Stimulated activated CD4-positive, alpha-beta T cell treated with anti-CD3 and anti-CD28 coated beads, Interleukin-1b, Interleukin-23, amount 100 ng/mL, for 1 hour (primary cell): ENCODE measurements at places on chromosomes 2 and 18.
A peak's percentile ranks its signal among the peaks of the same experiment; 100 is the strongest.

- DNase-seq, result no peak
Measured at GRCh38 chr2:226048611-226049010, 649.1 kb downstream of the NYAP2 start.

- DNase-seq, result no peak
Measured at GRCh38 chr2:23297112-23297511, 87.9 kb upstream of the KLHL29 start.

- no peak for DNase-seq
Measured at GRCh38 chr2:10530607-10531239, 82.6 kb upstream of the ODC1 start.

- DNase-seq, result no peak
Measured at GRCh38 chr2:120376101-120376500, 30.2 kb downstream of the INHBB start.

DNA sequence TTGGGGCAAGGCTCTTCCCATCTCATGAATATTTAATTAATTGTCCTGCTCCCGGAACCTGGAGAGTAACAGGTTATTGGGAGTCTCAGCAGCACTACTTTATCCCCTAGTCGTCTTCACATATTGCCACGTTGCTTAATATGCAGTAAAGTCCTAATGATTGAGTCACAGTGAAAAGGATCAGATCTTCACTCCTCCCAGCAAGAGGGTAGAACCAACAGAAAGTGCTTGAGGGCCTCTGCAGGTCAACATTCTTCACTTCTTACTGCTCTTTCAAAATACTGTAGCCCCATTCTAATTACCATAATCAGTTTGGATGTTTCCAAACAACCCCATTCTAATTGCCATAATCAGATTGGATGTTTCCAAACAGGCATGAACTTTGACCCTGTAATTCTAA is 801.0 kb downstream of the LRRTM4 start:
- DNase-seq, result no peak

DNA sequence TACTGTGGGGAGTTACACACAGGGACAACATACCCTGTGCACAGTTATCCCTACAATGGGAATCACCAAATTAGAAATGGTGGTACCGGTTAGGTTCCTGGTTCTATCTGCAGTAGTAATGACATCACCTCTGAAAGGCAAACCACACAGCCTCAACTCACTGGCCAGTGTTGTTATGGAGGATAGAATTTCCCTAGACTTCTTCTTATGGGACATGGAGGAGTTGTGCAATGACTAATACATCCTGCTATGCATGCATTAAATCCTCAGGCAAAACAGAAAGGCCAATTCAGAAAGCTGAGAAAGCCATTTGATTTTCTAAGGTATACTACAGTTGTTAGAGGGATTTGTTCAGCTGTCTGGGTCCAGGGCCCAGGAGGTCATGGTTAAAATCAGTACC is 439.3 kb downstream of the TMX3 start:
- DNase-seq, result no peak

- DNase-seq, result no peak
Measured at GRCh38 chr2:219296631-219297391, 12.4 kb downstream of the PTPRN start.

- DNase-seq, result no peak
Measured at GRCh38 chr2:127106457-127106990, 430 bp downstream of the BIN1 start.

DNA sequence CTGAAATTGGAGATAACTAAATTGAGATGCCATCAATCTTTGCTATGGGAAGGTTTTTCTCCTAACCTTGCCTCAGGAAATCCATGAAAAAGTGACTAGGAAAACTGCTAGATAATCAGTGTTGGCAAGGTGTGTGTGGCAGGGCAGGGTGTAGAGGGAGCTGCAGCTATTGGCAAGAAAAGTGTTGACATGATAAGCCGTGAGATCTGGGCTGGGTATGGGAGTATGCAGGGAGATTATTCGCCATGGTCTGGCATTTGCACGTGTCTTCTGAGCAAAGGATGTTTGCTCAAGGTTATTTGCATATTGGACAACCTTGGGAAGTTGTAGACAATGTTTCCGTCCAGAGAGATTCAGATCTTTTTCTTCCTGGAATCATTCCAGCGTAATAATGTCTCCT is 74.7 kb downstream of the SERPINB8 start:
- DNase-seq, result no peak

- no peak for DNase-seq
Measured at GRCh38 chr2:234751275-234751973, 200.4 kb upstream of the SH3BP4 start.

DNA sequence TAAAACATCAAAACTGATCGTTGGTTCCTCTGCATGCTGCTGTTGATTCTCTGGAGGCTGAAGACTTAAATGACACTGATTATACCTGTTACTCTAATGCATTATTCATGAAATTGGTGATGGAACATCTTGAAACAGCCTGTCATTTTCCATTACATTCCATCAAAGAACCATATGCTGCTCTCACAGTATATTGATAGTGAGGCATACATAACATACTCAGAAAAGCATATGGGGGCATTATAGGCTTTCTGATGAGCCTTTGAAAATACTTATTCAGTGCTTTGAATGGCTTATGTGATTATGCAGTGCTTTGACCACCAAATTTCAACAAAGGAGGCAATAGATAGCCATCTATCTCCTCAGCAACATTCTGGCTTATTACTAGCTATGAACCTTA is 392.1 kb downstream of the CDH19 start:
- DNase-seq, result no peak

GRCh38 chr18:30763902-30764350 is 278.6 kb downstream of the DSC3 start:
- DNase-seq, result no peak

- no peak for DNase-seq
Measured at GRCh38 chr18:47558110-47558750, 306.8 kb upstream of the SKOR2 start.

DNA sequence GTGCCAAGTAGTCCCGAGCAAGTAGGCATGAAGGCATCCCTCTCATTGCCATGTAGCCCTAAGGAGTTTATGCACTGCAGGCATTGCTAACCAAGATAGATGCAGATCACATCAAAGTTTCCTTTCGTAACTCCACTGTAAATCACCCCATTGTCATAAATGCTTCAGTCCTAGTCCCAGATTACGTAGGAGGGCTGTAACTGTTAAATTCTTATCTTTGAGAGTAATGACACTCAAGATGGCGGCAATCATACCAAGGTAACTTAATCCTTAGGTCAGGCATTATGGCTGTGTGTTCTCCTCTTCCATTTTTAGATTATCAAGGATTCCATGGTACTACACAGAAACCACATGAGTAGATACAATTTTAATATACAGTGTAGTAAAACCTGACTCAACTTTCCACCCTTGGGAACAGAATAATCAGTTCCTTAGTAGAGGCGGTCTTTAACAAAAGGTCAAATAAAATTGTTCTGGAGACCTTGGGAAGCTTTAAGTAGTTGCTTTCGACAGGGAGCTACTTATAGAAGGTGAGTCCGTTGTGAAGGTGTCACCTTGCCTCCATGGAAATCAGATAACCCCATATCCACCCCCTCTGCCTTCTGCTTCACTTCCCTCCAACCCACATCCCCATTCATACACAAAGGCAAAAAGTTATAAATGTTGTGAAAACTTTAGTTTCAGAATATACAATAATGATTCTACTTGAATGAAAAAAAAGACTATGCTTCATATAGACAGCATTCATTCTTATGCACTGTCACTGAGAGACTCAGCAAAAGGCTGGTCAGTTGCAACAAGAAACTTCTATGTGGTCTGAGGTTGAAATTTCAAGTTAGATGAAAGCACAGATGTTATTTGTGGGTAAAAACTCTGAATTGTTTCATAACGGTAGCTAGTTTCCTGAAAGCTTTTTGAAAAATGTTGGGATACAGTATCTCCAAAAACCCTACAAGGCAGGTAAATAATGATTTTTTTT is 64.8 kb upstream of the GALNT5 start:
- no peak for DNase-seq

DNA sequence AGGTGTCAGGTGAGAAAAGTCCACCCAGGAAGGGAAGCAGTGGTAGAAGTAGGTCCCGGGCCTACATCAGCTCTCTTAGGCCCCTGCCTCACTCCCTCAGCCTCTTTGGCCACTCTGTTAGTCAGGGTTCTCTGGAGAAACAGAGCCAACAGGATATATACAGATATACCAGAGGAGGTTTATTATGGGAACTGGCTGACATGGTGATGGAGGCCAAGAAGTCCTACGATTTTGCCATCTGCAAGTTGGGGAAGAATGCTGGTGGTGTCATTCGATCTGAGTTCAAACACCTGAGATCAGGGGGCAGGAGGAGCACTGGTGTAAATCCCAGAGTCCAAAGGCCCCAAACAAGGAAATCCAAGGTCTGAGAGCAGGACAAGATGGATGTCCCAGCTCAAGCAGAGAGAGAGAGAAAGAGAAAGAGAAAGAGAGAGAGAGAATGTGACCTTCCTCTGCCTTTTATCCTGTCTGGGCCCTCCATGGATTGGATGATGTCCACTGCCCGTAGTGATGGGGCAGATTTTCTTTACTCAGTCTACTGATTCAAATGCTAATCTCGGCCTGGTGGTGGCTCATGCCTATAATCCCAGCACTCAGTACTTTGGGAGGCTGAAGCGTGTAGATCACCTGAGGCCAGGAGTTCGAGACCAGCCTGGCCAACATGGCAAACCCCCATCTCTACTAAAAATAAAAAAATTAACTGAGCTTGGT is 111.1 kb upstream of the MYCN start:
- DNase-seq, result no peak

- DNase-seq, result peak; percentile 18
Measured at GRCh38 chr2:200944467-200945394, 18.7 kb downstream of the ORC2 start.

DNA sequence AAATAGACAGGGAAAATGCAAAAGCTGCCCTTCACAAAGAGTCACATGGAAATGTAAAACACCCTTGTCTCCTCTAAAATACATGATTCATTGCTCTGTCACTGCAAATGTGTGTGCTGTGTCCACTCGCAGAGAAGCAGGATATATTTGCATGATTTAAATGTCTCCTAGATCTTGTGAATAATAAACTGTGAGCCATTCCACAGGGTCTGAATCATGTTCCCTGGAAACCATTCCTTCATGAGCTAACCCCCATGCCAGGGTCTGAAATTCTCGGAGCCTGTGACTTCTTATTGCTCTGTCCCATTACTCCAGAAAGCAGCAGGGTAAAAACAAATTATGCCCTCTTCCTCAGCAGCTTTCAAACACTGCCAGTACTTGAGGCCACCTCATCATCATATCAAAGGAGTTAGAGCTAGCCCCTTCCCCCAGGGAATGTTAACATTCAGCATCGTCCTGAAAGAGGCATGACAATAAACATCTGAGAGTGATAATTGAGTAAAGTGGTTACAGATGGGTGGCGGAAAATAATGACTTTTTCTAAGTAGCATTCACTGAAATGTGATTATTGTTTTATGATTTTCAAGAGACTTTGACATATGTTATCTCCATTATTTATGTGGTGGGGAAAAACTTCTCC is 11.7 kb upstream of the CNGA3 start:
- DNase-seq, result no peak

GRCh38 chr2:121648206-121649148 is 785 bp downstream of the CLASP1 start:
- DNase-seq, result peak; percentile 14

- DNase-seq, result no peak
Measured at GRCh38 chr18:45175511-45175910, 439.8 kb upstream of the SLC14A2 start.

DNA sequence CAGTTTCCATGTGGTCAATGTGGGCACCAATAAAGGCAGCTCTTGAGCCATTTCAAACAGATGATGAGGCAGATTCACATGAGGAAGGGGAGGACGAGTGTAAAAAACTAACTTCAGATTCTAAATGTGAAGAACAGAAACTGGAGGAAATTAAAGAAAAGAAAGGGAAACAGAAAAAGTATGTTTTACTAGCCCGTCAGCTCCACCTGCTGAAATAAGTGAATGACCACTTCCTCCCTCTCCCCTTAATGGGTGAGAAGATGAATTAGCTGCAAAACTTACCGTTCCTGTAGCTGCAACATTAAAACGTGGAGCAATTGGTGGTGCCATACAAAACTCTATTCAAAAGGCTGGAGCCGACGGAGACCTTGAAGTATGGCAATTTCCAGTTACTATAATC is 203.5 kb downstream of the UXS1 start:
- no peak for DNase-seq

GRCh38 chr2:74556831-74557370 is 2.4 kb downstream of the DOK1 start:
- no peak for DNase-seq

DNA sequence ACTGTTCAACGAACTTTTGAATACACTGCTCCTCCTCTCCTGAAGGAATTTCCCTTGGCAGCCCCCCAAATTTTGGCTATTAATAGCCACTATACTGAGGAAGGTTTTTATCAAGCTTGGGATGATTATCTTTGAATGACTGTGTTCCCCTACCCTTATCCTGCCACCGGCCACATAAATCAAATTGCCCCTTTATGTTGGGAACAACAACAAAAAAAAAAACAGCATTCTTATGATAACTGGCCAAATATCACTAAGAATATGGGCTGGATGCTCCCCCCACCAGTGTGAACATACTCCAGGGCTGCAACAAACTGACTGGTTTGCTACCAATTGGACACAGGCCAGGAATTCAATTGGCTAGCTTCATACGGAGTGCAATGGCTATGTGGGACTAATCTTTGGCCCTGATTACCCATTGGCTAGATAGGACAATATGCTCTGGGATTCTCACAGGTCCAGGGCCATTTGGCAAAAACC is 20.6 kb downstream of the DUSP11 start:
- no peak for DNase-seq

GRCh38 chr2:127185705-127186104 is 34.4 kb downstream of the CYP27C1 start:
- no peak for DNase-seq

GRCh38 chr2:102005989-102006885 is 14.5 kb downstream of the IL1R2 start:
- no peak for DNase-seq

GRCh38 chr2:161976295-161976694 is 97.7 kb downstream of the DPP4 start:
- DNase-seq, result no peak

DNA sequence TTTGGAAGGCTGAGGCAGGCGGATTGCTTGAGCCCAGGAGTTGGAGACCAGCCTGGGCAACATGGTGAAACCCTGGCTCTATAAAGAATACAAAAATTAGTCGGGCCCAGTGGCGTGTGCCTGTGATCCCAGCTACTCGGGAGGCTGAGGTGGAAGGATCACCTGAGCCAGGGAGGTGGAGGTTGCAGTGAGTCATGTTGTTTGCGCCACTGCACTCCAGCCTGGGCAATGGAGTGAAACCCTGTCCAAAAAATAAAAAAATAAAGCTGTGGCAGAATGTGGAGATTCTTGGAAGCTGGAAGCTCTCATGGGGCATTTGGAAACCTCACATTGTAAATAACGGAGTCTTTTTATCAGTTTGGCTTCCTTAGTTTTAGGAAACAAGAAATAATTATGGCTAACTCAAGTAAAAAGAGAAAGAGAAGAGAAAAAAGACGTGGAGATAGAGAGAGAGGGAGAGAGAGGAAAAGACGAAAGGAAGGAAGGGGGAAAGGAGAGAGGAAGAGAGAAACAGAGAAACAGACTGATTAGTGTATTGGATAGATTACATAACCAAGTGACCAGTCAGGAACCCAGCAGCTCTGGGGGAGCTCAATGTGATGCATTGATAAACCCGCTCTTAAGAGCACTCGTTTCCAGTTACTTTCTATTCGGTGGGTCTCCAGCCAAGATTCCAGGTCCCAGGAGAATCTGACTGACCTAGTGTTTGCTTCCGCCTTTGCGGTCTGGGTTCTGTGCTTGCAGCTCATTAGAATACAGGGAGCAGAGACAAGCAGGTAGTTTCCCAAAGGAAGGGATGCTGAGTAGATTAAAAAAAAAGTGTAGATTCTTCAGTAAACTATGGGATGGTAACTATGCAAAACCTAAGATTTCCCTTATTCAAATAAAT is 1.1 kb upstream of the SPAST start:
- DNase-seq, result no peak
